ENCODE measurements at places on chromosomes 3 and 15. TPM values are rescaled to one million over a fixed set of nuclear protein-coding genes. Genes with fewer than 3 reads are reported as not detected.
A peak's percentile ranks its signal among the peaks of the same experiment; 100 is the strongest.

The DCBLD2 gene
- 1.3 TPM for total RNA-seq

The ADAMTS7 gene
- 0.10 TPM for total RNA-seq

- DNase-seq = no peak
These were observed 3.5 kb downstream of the ISLR2 start for GRCh38 chr15:74133694-74134386.

DNA sequence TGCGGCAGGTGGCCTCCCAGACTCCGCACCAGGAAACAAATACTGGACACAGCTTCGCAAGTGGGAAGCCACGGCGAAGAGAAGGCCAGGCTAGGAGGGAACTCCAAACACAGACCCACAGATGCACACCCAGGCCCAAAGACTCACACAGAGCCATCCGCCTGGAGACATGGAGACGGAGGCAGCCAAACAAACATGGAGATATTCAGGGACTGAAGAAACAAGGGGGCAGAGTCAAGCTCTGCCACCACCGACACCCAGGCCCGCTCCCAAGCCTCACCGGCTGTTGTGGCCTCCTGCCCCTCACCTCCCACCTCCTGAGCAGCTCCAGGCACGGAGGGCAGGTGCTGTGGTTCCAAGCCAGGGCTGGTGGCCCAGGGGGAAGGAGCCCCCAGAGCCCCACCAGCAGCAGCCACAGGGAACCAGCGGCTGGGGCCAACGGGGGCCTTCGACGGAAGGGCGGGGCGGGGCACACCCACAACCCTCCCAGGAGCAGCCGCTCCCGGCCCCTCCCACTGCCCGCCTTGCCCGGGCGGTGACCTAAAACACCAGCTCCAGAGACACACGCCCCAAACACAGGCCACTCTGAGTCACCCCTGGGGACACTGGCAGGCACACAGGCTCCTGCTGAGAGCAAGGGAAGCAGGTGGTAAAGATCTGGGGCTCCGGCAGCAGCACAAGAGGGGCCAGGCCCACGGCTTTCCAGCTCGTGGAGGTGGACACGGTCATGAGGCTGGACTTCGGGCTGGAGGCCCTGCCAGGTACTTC is 31.9 kb downstream of the TNK2 start:
- DNase-seq = no peak

- peak; percentile 22 for DNase-seq
These were observed 59.1 kb upstream of the UMPS start for GRCh38 chr3:124671106-124671505.

DNA sequence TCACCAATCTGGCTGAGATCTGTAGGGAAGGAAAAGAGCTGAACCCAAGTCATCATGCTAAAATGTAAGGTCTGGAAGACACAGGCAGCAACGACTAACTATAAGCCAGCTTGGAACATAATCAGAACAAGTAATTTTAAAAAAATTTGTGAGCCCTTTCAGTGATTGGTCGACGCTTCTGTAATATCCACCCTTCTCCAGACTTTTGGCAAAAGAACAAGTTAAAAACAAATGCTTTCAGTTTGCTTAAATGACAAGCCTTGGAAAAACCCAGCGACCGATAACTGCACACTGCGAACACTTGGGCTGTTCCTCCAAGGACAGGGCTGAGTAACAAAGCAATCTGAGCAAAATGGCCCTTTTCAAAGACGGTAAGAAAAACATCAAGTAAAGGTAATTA is 49.6 kb downstream of the PCSK6 start:
- DNase-seq = no peak

GRCh38 chr15:25711164-25711563 is 152.0 kb downstream of the ATP10A start:
- no peak for DNase-seq
